Activated T-helper 1 cell treated with Interleukin-2 at 50 U/mL for 16 hours (primary cell): ENCODE measurements at places on chromosomes 13 and 19.

GRCh38 chr19:39946532-39946931 is 12.1 kb upstream of the FCGBP start:
- no peak for DNase-seq

GRCh38 chr19:54376610-54377285 is 12.0 kb upstream of the LAIR1 start:
- DNase-seq, result no peak

DNA sequence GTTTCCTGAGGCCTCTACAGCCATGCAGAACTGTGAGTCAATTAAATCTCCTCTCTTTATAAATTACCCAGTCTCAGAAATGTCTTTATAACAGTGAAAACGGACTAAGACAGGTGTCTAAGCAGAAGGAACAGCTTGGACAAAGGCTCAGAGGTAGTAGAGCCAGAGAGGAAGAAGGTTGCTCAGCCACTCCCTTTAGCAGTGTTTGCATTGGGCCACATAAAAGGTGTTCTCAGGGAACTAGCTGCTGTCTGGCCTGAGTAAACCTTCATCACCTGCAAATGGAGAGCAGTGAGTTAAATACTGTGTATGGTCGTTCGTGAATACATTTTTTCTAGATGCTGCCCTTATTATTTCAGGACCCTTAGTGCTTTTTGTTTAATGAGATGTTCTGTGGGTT is 383.4 kb downstream of the EFNB2 start:
- DNase-seq, result no peak

DNA sequence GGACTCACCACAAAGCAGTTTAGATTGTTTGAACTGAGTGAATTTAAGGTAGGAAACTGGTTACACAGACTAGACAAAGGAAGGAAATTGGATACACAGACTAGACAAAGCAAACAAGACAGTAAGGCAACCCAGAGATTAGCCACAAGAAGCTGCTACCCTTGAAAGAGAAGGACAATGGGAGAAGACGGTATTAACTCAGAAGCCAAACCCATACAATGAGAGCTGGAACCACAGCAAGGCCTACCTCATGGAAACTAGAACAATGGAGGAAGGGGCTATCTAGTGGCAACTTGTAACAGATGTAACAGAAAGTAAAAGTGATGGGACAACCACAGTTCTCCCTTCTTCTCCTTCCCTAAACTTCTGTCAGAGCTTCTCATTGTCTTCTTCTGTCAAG is 410.9 kb upstream of the SPRY2 start:
- no peak for DNase-seq

DNA sequence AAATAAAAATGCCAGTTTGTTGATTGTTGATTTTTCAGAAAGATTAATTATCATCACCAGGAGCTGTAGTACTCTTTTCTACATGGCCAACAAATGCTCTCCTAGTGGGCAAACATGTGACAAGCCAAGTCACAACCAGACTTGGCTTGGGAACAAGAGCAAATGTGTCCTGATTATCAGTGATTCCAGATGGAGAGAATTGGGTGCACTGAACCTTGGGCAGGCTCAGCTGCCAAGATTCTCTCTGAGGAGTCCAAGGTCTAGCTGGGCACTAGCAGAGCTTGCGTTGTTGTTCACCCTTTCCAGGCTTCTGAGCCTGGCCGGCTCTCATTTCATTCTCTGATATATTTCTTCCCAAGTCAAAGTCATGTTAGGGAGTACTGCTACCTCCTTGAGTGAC is 27.3 kb upstream of the GPI start:
- DNase-seq, result no peak

DNA sequence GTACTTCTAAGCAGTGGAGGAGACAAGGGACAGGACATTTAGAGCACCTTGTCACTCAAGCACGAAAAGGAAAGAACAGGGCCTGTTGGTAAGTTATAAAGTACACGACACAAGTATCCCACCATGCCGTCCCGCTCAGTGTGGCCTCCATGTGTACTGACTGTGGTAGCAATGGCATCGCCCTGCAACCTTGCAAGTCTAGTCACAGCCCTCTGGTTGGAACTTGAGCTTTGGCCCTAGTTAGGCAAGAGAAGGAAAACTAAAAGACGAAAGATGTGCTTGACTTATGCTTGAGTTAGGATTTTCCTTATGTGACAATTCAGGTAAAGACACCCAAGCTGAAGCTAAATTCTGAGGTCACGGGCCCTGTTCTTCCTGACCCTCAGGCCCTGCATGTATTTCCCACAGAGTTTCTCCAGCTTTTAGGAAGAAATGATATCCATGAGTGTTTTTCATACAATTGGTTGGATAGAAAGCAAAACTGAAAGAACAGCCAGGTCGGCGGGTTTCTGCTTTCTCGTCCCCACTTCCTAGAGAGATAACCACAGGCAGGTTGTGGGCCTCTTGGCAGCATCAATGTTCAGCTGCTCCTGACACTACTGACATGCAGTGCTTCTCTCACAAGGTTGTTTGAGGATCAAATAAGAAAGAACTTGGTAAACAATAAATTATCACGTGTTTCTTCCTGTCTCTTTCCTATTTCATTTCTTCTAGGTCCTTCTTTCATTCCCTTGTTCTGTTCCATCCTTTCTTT is 216.2 kb downstream of the IRS2 start:
- DNase-seq, result no peak
